ENCODE measurements at places on chromosomes 11 and 22. TPM values are rescaled to one million over a fixed set of nuclear protein-coding genes. Genes with fewer than 3 reads are reported as not detected.

MS4A3 gene
- total RNA-seq = not detected

DNA sequence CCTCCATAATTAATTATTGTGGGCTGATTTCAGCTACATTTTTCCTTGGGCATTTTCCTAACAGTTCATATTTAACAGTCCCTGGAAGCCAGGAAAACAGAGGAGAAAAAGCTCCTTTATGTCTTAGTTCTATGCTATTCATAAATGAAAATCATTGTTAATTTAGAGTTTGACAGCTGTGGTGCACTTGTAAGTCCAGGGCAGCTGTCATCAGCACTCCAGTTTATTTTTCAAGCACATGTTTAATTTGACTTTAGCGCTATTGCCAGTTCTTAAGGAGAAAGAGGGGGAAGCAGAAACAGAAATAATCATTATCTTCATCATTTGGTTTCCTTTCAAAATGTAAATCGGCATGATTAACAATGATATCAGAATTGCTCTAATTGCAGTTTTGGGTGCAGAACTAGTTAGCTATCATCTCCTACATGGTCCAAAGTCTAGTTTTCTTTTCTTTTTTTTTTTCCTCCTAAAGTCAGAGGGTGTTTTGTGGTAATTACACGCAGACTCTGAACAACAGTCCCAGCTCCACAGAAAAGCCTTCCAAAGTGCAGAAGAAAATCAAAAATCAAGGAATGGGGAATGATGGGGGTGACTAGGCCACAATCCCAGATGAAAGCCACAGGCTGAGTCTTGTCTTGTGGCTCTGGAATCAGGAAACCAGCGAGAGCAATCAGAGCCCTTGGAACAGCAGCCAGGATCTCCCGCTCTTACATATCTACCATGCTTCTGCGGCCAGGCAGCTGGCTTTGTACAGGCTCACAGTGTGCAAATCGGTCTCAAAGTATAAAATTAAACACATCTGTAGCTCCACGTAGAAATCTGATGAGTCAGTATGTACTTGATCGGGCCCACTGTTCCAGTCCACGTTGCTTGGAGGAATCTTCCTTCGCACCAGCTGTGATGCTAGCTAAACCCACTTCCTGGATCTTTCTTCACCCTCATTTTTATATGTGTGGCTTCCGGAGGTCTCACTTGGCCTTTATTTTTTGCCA lies 91.9 kb downstream of the SPON1 start:
- DNase-seq = peak; percentile 48

GRCh38 chr22:50531962-50532674 lies 2.3 kb upstream of the TYMP start:
- DNase-seq = peak; percentile 38

APOBEC3B gene
- total RNA-seq = 0.26 TPM

NFAM1 gene
- total RNA-seq = not detected
